Naive B cell (primary cell): ENCODE measurements at places on chromosomes 16 and 17. TPM values are rescaled to one million over a fixed set of nuclear protein-coding genes. Genes with fewer than 3 reads are reported as not detected.

The BIRC5 gene
- polyA plus RNA-seq, result not detected

The PNMT gene
- polyA plus RNA-seq, result not detected

The MYO1C gene
- polyA plus RNA-seq, result 12.0 TPM

The SALL1 gene
- not detected for polyA plus RNA-seq

GRCh38 chr17:43367737-43368242, 31.0 kb upstream of the ARL4D start:
- no peak for DNase-seq

GRCh38 chr16:16073891-16074881, 124.8 kb downstream of the ABCC1 start:
- no peak for DNase-seq
